ENCODE measurements at places on chromosomes 6 and 20. TPM values are rescaled to one million over a fixed set of nuclear protein-coding genes. Genes with fewer than 3 reads are reported as not detected.

GRCh38 chr6:98586163-98586562 lies 248.2 kb upstream of the POU3F2 start:
- H3K27me3 ChIP-seq, result no peaks in the 10 kb centered on the region
- H3K27ac ChIP-seq, result no peak overlapping the region
- no peaks in the 10 kb centered on the region for H3K4me1 ChIP-seq
- DNase-seq, result no peak

DNA sequence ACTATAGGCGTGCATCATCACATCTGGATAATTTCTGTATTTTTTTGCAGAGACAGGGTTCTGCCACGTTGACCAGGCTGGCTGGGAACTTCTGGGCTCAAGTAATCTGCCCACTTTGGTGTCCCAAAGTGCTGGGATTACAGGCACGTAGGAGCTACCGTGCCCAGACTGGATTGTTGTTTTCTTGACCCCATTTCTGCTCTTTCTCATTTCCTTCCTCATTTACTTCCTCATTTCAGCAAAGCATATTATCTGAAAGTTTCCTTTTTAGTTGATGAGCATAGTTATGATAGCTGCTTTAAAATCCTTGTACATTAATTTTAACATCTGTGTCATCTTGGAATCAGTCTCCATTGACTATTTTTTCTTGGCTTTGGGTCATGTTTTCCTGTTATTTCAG lies 301.0 kb upstream of the RUNX2 start:
- H3K36me3 ChIP-seq, result no peaks in the 10 kb centered on the region
- no peak for DNase-seq

DNA sequence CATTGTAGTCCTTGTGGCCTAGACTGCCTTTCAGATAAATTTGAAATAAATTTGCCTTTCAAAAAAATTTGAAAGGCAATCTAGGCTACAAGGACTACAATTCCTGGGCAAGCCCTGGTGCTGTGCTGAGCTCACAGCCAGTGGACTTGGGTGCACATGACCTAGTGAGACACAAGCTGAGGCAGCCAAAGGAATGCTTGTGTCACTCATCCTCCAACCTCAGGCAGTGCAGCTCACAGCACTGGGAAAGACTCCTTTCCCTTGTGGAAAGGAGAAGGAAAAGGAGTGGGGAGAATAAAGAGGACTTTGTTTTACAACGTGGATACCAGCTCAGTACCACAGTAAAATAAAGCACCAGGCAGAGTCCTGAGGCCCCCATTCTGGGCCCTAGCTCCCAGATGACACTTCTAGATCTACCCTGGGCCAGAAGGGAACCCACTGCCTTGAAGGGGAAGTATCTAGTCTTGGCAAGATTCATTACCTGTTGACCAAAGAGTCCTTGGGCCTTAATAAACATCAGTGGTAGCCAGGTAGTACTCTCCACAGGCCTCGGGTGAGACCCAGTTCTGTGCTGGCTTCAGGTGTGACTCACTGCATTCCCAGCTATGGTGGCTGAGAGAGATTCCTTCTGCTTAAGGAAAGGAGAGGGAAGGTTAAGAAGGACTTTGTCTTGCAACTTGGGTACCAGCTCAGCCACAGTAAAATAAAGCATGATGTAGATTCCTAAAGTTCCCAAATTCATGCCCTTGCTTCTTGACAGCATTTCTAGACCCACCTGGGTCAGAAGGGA lies 659.7 kb upstream of the FLRT3 start:
- no peak overlapping the region for H3K4me3 ChIP-seq
- H3K27ac ChIP-seq, result no peak overlapping the region
- no peaks in the 10 kb centered on the region for H3K36me3 ChIP-seq
- no peaks in the 10 kb centered on the region for H3K27me3 ChIP-seq
- no peak for DNase-seq
- H3K4me1 ChIP-seq, result no peaks in the 10 kb centered on the region

The FAM120B gene
- total RNA-seq, result 28.5 TPM

The KIAA1755 gene
- total RNA-seq, result 0.40 TPM

The SAYSD1 gene
- total RNA-seq, result 12.9 TPM

The ZNF165 gene
- total RNA-seq, result 9.9 TPM

The MATN4 gene
- total RNA-seq, result 0.47 TPM

Data from colonic mucosa (tissue), 4 donors.